ENCODE measurements at places on chromosomes 6 and 20.

DNA sequence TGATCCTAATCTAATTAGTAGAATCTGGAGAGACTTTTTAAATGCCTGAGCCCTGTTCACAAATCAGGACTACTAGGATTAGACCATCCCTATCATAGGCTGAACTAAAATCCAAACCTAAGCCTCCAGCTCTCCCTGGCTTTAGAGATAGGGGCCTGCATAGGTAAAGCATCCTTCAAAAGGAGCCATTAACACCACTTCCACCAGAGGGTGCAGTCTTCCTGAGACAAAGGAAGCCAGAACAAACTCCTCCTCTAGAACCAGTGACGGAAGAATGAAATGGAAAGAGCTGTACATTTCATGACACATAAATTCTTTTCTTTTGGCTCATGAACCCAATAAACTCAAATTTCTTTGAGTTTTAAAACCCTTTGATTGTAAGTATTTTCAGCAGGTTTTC, 291.2 kb upstream of the ADGRB3 start:
- DNase-seq: no peak

- DNase-seq: no peak
Observed at GRCh38 chr6:119020597-119021561, 57.6 kb downstream of the FAM184A start.

GRCh38 chr6:149961728-149962425, 1.9 kb upstream of the ULBP1 start:
- DNase-seq: no peak

DNA sequence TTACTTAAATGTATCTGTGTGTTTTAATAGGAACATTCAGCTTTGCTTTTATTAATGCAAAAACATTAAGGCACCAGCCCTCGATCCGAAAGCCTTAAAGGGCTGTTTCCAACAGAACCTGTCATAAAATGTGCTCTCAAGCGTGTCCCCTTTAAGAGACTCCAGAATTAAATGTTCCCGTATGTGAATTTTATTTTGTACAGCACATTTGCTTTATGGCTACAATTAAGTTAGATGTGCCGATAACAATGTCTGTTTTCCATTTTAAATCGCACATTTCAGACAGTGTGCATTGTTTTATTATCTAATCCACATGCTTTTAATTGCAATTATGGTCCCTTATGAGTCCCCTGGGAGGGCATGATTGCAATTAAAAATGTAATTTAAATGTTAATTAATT, 198.9 kb downstream of the TSHZ2 start:
- no peak for DNase-seq

DNA sequence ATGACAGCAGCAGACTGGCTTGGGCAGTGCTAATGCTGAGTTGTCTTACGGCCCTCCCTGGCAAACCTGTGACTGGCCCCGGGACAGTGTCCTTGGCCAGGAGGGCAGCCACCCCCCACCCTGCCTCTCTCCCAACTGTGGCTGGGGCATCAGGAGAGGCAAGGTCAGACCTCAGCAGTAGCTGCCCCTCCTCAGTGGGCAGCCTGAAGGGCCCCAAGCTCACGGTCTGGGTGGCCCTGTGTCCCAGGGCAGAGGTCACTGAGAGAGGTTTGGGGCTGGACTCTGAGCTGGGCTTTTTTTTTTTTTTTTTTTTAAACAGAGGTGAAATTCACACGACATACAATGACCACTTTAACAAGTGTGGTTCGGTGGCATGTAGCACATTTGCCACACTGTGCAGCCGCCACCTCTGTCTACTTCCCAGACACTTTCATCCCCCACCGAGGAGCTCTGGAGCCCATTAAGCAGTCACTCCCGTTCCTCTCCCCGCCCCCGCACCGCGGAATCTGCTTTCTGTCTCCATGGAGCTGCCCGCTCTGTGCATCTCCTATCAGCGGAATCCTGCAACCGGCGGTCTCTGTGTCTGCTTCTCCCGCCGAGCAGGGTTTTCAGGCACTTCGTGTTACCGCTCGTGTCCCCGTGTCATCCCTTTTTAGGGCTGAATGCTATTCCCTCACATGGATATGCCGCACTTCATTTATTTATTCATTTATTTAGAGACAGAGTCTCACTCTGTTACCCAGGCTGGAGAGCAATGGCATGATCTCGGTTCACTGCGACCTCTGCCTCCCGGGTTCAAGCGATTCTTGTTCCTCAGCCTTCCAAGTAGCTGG, 67.9 kb upstream of the GATA5 start:
- DNase-seq: no peak

- no peak for DNase-seq
Observed at GRCh38 chr20:59939052-59939878, 840 bp downstream of the PPP1R3D start.

GRCh38 chr6:170080169-170080827, 210.6 kb downstream of the DLL1 start:
- DNase-seq: no peak

- DNase-seq: no peak
Observed at GRCh38 chr6:93896081-93896480, 476.7 kb upstream of the EPHA7 start.

- DNase-seq: no peak
Observed at GRCh38 chr20:32338665-32339064, 19.5 kb upstream of the ASXL1 start.

DNA sequence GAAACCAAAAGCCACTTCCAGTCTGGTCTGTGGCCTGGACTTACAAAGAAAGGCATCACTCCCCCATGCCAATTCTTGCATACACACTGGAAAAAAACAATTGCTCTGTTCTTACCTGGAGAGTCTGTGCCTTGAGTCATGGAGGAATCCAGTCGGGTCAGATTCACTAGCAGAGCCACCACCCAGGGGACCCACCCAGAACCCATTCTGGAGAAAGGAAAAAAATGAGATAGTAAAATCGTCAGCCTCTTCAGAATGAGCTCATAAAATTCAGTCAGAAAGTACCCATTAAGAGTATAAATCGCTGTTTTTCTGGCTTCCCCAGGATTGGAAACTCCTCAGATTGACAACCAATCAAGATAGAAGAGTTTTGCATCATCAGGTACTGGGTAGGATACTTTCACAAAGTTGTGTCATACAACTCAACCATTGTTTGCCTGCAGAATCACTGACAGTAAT, at the start of gene HLA-DOB:
HLA-DOB (minus strand) TSS at position 257 of the 459 bp plus-strand sequence; CDS start at position 206, 51 bp downstream.
- DNase-seq: no peak

GRCh38 chr6:166109608-166110007, 58.0 kb downstream of the TBXT start:
- DNase-seq: no peak

- no peak for DNase-seq
Observed at GRCh38 chr20:16929756-16930155, 181.6 kb downstream of the OTOR start.

- DNase-seq: no peak
Observed at GRCh38 chr20:4766631-4767030, 44.9 kb downstream of the PRND start.

- no peak for DNase-seq
Observed at GRCh38 chr6:116268589-116269293, 11.0 kb downstream of the TSPYL1 start.

DNA sequence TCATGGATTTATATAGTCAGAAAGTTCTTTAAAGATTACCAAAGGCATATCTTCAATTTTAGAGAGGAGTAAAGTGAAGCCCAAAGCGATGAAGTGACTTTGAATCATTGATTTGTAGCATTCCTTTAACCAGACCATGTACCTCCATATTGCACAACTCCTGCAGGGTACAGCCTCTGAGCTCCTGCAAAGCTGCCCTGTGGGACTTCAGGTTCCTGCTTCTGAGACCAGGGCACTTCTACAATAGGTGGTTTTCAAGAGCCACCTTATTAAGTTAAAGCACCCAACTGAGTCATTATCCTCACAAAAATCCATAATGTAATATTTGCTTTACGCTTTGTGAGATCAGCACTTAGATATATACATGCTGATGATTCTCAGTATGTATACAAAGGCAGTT, 270.7 kb upstream of the RGS17 start:
- no peak for DNase-seq

GRCh38 chr6:51464956-51465355, 622.5 kb downstream of the PKHD1 start:
- no peak for DNase-seq

DNA sequence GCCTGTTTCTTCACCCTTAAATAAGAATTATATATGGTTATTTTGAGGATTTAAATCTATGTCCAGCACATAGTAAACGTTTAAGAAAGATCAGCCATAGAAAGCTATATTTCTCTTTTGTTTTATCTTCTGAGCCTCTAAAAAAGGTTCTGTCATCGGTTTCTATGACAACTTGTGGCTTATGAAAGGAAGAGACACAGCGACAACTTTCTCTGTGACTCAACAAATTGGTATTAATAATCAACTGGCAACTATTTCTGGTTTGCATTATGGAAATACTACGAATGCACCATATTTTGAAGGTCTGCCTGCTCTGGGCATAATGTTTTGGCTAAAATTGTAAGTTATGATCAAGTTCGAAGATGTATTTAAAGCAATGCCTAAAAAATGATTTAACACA, 751.0 kb downstream of the CD109 start:
- DNase-seq: no peak

DNA sequence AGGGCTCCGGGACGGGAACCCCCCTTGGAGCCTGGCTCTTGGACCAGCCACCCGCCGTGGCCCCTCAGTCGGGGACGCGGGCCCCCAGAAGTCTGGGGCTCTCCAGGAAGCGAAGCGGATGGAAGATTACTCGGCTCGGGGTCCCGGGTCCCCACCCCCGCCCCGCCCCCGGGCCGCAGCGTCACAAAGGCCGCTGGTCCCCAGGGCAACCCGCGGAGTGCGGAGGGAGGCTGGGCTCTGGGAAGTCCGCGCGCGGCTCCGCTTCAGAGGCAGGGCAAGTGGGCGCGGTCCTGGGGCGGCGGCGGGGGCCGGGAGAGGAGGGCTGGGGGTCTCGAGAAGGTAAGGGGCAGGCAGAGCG, at the start of gene FNDC11:
FNDC11 (plus strand) TSS at position 227 of the 358 bp plus-strand sequence. CDS start 1,505 bp downstream, outside the sequence.
- peak; percentile 40 for DNase-seq

GRCh38 chr6:159762681-159763293, 942 bp downstream of the ACAT2 start:
- DNase-seq: no peak

- no peak for DNase-seq
Observed at GRCh38 chr6:152167641-152168603, 360.4 kb downstream of the ESR1 start.

DNA sequence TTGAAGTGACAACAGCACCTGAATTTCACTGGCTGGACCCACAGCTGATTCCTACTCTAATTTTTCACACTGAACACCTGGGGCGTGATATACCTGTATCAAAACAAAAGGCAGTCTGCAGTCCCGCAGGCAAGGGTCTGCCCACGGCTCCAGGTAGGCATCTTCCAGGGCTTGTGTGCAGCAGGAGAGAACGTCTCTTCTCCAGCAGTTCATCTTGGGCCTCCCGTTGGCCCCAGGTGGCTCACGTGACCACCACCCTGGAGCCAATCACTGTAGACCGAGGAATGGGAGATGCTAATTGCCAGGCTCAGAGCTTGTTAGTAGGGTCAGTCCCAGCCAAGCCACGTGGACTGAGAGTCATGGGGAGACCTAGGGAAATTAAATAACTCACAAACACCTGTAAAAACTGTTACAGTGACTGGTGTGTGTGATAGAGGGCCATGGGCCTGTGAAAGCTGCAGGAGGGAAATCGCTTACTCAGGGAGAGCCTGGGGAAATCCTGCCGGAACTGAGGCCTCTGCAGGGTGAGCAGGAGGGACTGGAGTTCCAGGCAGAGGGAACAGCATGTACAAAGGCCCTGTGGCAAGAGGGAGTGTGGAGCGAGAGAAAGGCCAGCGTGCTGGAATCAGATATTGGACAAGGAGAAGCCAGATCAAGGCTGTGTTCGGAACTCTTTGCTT, 83.4 kb downstream of the EYA2 start:
- no peak for DNase-seq

- no peak for DNase-seq
Observed at GRCh38 chr6:55794136-55794812, 81.1 kb downstream of the BMP5 start.

- no peak for DNase-seq
Observed at GRCh38 chr6:118456982-118457381, 91.1 kb upstream of the PLN start.

DNA sequence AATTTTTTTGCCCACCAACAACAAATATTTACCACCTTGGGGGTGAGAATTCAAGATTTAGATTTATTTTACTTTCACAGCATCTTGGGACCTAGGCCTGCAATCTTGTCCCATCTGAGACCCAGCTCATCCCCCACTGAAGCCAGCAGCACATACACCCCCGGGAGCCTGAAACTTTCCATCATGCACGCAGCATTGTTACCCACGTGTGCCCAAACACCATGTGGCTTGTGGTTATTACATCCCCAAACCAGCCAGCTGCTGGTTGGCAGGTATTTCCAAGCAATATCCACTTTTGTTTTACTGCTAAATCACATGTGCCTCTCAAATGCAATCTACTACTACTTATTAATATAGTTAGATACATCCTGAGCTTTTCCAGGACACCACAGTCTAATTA, 149.3 kb upstream of the NT5E start:
- DNase-seq: no peak

GRCh38 chr6:136982928-136983327, 60.8 kb downstream of the SLC35D3 start:
- DNase-seq: no peak

- peak; percentile 55 for DNase-seq
Observed at GRCh38 chr20:50120935-50121693, 8.2 kb upstream of the UBE2V1 start.

DNA sequence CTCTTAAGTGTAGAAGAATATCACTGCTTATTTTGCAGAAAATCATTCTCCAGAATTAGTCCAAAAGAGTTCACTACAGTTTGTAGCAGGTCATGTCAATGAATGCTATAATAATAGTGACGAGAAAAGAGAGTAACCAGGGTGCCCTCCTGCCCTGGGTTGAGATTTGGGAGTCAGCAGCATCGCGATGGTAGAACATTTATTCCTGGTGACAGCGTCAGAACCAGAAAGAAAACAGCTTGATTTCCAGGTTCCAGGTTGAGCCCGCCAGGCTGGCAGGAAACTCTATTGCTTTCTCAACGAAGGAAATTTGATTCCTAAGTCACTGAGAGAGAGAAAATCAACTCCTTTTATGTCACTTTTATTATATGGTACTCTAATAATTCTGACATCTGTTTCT, 550.3 kb downstream of the QKI start:
- DNase-seq: no peak

Data from effector CD4-positive, alpha-beta T cell (primary cell).